Naive B cell (primary cell): ENCODE measurements at places on chromosomes 11 and 22.

- H3K4me1 ChIP-seq = peaks cover 57% of the 10 kb centered on the region
- no peaks in the 10 kb centered on the region for H3K27me3 ChIP-seq
- DNase-seq = no peak
Measured at GRCh38 chr11:102306048-102306597, 11.2 kb upstream of the BIRC3 start.

- H3K4me3 ChIP-seq = no peak overlapping the region
- no peak overlapping the region for H3K27ac ChIP-seq
- DNase-seq = no peak
- no peaks in the 10 kb centered on the region for H3K4me1 ChIP-seq
- H3K27me3 ChIP-seq = peaks cover 9% of the 10 kb centered on the region
Measured at GRCh38 chr22:43393132-43393843, 18.5 kb upstream of the MPPED1 start.

DNA sequence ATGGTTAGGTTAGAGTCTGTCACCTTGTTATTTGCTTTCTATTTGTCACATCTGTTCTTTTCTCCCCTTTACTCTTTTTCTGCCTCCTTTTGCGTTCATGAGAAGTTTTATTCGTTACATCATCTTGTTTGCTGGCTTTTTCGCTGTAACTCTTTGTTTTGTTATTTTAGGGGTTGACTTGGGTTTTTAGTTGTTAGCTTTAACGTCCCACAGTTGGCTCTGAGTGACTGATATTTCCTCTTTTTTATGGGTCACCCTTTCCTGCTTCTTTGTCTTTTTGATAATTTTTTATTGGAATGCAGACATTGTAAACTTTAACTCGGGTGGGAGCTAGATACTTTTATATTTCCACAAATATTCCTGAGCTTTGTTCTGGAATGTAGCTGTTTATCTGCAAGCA is 13.3 kb upstream of the TNNT3 start:
- no peaks in the 10 kb centered on the region for H3K4me1 ChIP-seq
- no peak overlapping the region for H3K27ac ChIP-seq
- H3K27me3 ChIP-seq = no peaks in the 10 kb centered on the region
- H3K36me3 ChIP-seq = no peaks in the 10 kb centered on the region
- no peak for DNase-seq

DNA sequence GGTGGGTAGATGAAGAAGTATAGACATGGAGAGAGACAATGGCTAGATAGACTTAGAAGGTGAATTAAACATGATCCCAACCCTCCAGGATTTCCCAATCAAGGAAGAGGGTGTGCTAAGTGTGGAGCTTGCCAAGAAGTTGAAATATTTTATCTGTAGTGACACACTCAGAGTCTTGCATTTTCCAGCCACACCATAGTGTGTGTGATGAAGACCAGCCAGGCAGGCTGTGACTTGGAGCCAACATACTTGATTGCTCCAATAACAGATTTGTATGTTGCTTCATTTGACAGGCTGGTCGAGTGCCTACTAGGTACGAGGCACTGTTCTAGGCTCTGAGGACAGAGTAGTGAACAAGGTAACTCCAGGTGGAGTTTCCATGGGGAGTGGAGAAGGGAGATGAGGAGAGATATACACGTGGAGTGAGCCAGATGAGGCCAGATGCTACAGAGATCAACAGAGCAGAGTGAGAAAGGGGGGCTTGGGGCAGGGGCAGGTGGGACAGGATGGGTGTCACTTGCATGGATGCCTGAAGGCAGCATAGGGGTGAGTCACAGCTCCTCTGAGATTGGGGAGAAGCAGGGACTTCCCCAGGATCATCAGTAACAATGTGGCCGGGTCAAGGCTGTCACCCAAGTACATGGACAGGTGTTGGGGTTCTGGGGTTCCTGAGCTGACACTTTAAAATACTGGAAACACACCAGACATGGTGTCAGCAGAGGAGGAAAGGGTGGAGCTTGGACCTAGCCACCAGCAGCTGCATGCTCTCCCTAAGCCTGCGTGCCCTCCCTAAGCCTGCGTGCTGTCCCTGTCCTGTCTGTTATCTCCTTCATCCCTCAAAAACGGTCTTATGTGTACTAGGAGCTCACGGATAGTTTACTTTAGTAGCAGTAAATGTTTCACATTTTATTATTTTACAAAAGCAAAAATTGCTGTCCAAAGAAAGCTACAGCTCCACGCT is 23.6 kb downstream of the PDGFB start:
- no peaks in the 10 kb centered on the region for H3K4me1 ChIP-seq
- no peak for DNase-seq
- H3K27ac ChIP-seq = no peak overlapping the region
- H3K36me3 ChIP-seq = peaks cover 8% of the 10 kb centered on the region
- peaks cover 56% of the 10 kb centered on the region for H3K27me3 ChIP-seq

- no peak for DNase-seq
- H3K4me1 ChIP-seq = no peaks in the 10 kb centered on the region
- H3K27me3 ChIP-seq = no peaks in the 10 kb centered on the region
- H3K4me3 ChIP-seq = no peak overlapping the region
- no peaks in the 10 kb centered on the region for H3K36me3 ChIP-seq
- no peak overlapping the region for H3K27ac ChIP-seq
Measured at GRCh38 chr11:20917306-20917705, 247.9 kb downstream of the NELL1 start.

GRCh38 chr11:2914455-2915195 is 14.6 kb downstream of the PHLDA2 start:
- H3K4me1 ChIP-seq = peaks cover 17% of the 10 kb centered on the region
- no peaks in the 10 kb centered on the region for H3K36me3 ChIP-seq
- H3K27ac ChIP-seq = no peak overlapping the region
- H3K27me3 ChIP-seq = peaks cover 4% of the 10 kb centered on the region
- no peak for DNase-seq
- H3K4me3 ChIP-seq = no peak overlapping the region

DNA sequence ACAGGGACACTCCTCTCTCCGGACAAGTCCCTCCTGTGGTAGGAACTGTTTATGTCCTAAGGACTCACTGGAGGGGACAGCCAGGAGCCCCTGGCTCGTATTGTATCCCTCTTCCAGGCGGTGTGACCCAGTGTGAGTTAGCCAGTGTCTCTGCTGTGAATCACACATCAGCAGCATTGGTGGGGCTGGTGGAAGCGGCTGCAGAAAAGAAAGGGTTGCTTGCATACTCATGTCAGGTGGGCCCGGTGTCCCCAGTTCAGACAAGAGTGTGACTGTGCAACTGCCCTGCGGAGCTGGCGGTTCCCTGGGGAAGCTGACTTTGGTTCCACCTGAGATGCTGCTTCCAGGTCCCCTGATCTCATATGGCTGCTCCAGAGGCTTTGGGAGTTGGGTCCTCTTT is 99.4 kb downstream of the ZBTB16 start:
- DNase-seq = no peak
- peak overlapping the region; percentile 92 for H3K27ac ChIP-seq
- no peaks in the 10 kb centered on the region for H3K27me3 ChIP-seq
- peaks cover 5% of the 10 kb centered on the region for H3K36me3 ChIP-seq

GRCh38 chr11:128331317-128331716 is 256.0 kb downstream of the ETS1 start:
- no peak overlapping the region for H3K27ac ChIP-seq
- peak; percentile 19 for DNase-seq
- H3K36me3 ChIP-seq = no peaks in the 10 kb centered on the region
- no peaks in the 10 kb centered on the region for H3K27me3 ChIP-seq
- H3K4me1 ChIP-seq = peaks cover 39% of the 10 kb centered on the region
- H3K4me3 ChIP-seq = peak overlapping the region; percentile 63

- no peaks in the 10 kb centered on the region for H3K4me1 ChIP-seq
- H3K27me3 ChIP-seq = no peaks in the 10 kb centered on the region
- H3K27ac ChIP-seq = no peak overlapping the region
- no peaks in the 10 kb centered on the region for H3K36me3 ChIP-seq
- no peak for DNase-seq
Measured at GRCh38 chr11:37503411-37504059, 905.5 kb upstream of the RAG2 start.

- H3K4me1 ChIP-seq = peaks cover 34% of the 10 kb centered on the region
- no peaks in the 10 kb centered on the region for H3K27me3 ChIP-seq
Measured at GRCh38 chr11:95229993-95230809, 801 bp downstream of the SESN3 start.

- H3K36me3 ChIP-seq = no peaks in the 10 kb centered on the region
- DNase-seq = no peak
- no peaks in the 10 kb centered on the region for H3K27me3 ChIP-seq
- no peak overlapping the region for H3K4me3 ChIP-seq
- H3K4me1 ChIP-seq = no peaks in the 10 kb centered on the region
Measured at GRCh38 chr11:131504199-131504949, 134.0 kb downstream of the NTM start.

DNA sequence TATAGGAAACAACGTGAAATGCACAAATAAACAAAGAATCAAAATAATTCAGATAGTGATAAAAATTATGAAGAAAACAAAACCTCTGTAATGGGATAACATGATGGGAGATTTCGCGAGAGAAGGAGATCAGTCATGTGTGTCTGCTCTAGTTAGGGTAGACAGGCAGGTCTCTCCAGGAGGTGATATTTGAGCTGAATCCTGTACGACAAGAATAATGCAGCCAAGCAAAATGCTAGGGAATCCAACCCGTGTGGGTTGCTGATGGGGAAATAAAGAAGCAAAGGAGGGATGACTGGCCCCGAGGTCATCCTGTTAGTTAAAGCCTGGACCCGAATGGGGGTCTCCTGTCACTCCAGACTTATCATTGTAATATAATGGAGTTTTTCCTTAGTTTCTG is 16.0 kb downstream of the MAML2 start:
- peaks cover 21% of the 10 kb centered on the region for H3K4me1 ChIP-seq
- no peak overlapping the region for H3K27ac ChIP-seq
- no peaks in the 10 kb centered on the region for H3K27me3 ChIP-seq
- H3K36me3 ChIP-seq = peaks cover 19% of the 10 kb centered on the region
- no peak overlapping the region for H3K4me3 ChIP-seq
- no peak for DNase-seq

DNA sequence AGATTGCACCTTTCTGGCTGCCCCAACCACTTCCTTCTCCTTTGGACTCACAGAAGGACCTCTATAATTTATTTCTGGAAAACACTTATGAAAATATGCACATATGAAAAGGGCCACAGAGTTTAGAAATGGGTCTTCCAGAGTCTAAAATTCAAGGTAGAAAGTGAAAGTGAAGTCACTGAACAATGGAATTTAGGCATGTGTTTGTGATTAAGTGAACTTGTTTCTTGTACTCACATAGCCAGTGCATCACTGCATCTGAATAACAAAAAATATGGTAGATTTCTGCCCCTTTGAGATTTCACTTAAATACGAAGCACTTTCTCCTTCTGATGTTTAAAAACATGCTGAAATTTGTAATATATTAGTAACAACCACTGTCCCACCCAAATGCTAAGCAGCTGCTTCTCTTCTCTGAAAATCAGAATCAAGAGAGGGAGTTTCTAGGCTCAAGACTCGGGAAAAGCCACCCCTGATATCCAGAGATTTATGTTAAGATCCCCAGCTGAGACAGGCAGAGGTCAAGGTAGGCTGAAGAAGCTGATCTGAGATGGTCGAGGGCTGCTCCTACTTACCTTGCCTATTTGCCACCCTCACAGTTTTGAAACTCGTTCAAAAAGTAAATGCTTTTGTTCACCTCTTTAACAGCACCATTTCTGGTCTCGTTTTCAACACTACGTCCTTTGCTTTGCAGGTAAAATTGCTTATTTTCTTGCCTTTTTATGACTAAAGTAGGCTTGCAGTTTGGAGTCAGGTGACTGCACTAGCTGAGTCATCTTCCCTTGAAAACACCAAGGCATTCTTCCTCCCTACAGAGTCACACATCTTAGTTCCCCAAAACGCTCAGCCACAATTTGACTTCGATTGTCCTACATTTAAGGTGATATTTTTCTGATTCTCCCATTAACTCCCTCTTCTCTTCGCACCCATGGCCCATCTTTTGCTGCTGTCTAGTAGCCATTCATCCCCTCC is at the start of gene XKR3:
XKR3 (minus strand) TSS at position 696 of the 972 bp plus-strand sequence. CDS start 17,338 bp downstream, outside the sequence.
- H3K4me1 ChIP-seq = peaks cover 16% of the 10 kb centered on the region
- H3K27ac ChIP-seq = peak within 1 kb of the TSS; percentile 6
- no peaks in the 10 kb centered on the region for H3K36me3 ChIP-seq
- peak within 1 kb of the TSS; percentile 67 for H3K4me3 ChIP-seq
- H3K27me3 ChIP-seq = no peaks in the 10 kb centered on the region
- no peak for DNase-seq

DNA sequence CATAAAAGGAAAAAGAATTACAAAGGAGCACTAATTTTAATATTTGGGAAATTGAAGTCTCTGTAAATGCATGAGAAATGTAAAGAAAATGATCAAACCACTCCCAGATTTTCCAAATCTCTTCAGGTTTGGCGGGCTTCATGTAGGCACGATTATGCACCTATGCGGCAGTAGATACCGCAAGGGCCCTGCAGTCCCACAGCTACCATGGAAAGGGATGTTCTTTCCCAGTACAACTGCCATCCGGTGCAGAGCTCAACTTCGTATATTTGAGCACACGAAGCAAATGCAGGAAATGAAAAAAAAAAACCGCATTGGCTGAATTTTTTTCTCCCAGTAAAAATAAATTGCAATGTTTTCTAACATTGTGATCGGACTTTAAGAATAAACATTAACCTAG is 1.4 kb downstream of the SLC17A6 start:
- no peak for DNase-seq
- H3K4me3 ChIP-seq = no peak overlapping the region
- H3K27me3 ChIP-seq = peaks cover 69% of the 10 kb centered on the region
- peaks cover 9% of the 10 kb centered on the region for H3K4me1 ChIP-seq
- H3K27ac ChIP-seq = no peak overlapping the region

DNA sequence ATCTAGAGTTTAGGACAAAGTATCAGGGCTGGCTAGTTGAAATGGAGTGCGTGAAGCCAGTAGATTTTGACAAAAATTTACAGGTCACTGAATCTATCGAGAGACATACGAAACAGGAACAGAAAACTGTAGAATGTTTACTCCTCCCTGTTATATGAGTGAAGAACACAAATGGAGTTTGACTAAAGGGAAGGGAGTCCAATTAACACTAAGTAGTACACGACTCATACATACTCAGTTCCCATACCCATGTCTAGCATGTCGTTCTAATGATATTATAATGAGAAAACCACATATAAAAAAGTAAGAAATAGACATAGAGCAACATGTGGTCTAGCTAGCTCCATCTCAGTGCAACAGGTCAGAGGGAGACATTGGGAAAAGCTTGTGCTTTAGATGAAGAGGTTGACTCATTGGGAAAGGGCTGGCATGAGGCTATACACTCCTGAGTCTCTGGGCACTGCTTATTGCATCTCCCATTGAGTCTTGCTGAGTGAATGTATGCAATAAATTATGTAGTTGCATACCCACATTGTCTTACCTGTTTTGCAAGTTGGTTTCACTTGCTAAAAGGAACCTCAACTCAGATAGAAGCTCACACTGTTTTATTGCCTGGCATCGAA is 43.5 kb downstream of the CD44 start:
- DNase-seq = peak; percentile 50
- H3K36me3 ChIP-seq = peaks cover 43% of the 10 kb centered on the region
- peak overlapping the region; percentile 88 for H3K27ac ChIP-seq
- H3K4me1 ChIP-seq = peaks cover 48% of the 10 kb centered on the region

- peaks cover 30% of the 10 kb centered on the region for H3K36me3 ChIP-seq
- DNase-seq = no peak
Measured at GRCh38 chr11:62880231-62880802, 379 bp upstream of the SLC3A2 start.
